ENCODE measurements at places on chromosomes 16 and 17.

DNA sequence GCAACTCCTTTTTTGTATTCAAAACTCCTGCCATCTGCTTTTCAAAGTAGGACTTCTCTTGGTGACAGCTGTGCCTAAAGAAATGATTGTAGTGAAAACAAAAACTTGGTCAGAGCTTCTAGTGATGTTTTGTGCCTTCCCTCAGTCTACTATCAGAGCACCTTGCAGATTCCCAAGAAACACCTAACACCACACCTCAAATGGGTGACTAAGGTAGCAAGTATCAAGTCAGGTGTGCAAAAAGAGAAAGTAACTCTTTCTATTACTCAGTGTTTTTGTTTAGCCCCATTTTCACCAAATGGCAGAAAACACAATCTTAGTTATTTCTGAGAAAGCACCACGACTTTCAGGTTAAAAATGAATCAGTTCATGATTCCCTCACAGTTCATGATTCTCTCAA is 2.0 kb upstream of the PMFBP1 start:
- DNase-seq, result no peak

- no peak for DNase-seq
Measured at GRCh38 chr17:45703348-45703747, 80.8 kb upstream of the CRHR1 start.

DNA sequence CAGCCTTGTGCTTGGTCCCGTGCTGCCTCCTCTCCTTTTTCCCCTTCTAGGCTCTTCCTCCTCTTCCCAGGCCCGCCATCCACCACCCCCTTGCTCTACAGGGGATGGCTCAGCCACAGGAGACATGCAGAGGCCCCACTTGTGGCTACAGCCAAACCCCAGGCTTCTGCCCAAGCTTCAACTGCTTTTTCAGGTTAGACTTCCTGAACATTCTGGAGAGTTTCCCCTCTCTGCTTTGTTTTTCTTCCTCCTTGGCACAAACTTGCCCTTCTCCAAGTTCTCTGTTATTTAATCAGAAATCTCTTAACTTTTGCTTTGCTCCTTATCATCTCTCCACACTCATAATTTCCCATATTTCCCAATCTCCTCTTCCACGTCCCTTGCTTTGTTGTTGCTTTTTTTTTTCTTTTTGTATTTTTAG is 18.3 kb upstream of the HAS3 start:
- no peak for DNase-seq

GRCh38 chr16:25034911-25035310 is 19.7 kb upstream of the ARHGAP17 start:
- no peak for DNase-seq

GRCh38 chr16:30031477-30031918 is 427 bp upstream of the TLCD3B start:
- no peak for DNase-seq

GRCh38 chr16:3042376-3042775 is 4.0 kb upstream of the MMP25 start:
- DNase-seq, result no peak

DNA sequence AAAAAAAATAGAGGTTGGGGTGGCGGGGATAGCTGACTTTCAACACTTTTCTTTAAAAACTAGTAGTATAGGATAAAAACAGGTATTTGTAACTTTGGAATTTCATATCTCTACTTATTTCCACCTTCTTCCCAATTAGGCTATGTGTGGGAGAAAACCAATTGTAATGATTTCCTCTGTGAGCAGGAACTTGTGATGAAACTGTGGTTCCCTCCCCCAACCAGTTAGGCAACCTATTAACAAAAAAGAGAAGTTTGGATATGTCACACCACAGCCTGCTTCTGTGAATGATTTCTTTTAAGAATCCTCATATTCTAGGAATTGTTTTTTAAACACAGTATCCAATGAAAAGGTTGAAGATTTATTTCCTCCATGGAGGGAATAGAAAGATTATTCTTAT is 1.9 kb downstream of the IGSF6 start:
- no peak for DNase-seq

- DNase-seq, result no peak
Measured at GRCh38 chr16:50515218-50515617, 33.0 kb upstream of the NKD1 start.

GRCh38 chr17:47203984-47204721 is 5.0 kb upstream of the MYL4 start:
- no peak for DNase-seq

DNA sequence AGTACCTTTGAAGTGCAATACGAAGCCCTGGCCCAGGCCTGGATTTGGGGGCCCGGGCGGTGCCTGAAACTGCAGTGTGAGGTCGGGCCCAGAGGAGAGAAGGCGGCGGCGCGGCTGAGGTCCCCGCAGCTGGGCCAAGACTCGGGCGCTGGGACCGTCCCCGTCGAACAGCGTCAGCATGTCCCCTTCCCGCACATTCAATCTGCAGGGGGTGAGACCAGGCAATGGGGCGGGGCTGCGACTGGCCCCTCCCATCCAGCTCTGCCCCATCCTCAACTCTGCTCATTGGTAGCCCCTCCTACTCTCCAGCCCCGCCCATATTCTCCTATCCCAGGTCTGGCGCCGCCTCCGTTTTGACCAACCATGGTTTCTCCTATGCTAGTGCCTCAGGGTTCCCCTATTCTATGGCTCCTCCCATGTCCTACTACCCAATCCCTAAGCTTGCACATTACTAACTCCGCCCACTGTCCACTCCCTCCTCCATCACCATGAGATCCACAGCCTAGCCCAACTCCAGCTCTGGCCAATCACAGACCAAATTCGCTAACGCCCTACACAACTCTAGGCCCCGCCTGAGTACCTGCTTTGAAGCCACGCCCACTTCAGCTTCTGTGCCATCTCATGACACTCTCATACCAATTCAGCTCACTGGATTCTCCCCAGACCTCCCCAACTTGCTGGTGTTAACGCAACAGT is 14.4 kb upstream of the CDIPT start:
- no peak for DNase-seq

GRCh38 chr17:79294459-79295071 is 219.9 kb downstream of the ENGASE start:
- DNase-seq, result no peak

- DNase-seq, result no peak
Measured at GRCh38 chr17:17766077-17766743, 70.6 kb downstream of the SREBF1 start.

DNA sequence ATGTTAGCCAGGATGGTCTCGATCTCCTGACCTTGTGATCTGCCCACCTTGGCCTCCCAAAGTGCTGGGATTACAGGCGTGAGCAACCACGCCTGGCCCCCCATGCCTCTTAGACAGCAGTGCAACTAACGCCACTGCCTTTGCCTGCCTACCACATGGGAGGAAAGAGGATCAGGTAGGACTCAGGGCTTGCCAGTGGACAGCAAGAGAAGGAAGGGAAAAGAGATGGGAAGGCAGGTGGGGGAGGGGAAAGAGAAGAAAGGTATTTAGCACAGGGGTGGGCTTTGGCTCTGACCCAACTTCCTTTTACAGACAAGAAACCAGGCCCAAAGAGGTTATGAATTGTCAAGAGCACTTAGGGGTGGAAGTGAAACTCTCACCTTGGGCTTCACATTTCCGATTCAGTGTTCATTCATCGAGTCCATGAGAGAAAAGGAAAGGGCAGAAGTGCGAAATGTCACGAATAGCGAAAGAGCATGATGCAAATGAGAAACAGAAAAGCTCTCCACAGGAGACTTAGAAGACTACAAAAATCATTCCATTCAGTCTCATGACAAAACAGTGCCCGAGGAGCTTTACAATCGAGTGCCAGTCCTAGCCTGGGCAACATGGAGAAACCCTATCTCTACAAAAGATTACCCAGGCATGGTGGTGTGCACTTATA is 36.4 kb downstream of the CDK5R1 start:
- no peak for DNase-seq

- DNase-seq, result no peak
Measured at GRCh38 chr17:5429191-5429887, 9.4 kb downstream of the RPAIN start.

GRCh38 chr16:56309008-56309407 is 116.3 kb downstream of the AMFR start:
- DNase-seq, result no peak

DNA sequence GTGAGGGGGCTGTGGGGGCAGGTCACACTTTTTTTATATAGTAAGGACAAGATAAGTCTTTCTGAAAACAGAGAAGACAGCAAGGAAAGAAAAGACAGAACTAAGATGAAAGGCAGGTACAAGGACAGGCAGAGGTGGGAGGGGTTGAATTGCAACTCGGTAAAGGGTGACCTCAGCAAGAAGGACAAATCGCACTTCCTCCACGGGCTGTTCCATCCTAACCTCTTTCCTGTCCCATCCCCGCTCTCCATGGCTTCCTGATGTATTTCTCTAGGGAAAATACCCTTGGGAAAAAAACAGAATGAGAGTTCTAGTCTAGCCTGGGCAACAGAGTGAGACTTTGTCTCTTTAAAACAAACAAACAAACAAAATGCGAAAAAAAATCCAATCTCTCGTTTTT is 57.3 kb downstream of the ARHGAP17 start:
- DNase-seq, result no peak

DNA sequence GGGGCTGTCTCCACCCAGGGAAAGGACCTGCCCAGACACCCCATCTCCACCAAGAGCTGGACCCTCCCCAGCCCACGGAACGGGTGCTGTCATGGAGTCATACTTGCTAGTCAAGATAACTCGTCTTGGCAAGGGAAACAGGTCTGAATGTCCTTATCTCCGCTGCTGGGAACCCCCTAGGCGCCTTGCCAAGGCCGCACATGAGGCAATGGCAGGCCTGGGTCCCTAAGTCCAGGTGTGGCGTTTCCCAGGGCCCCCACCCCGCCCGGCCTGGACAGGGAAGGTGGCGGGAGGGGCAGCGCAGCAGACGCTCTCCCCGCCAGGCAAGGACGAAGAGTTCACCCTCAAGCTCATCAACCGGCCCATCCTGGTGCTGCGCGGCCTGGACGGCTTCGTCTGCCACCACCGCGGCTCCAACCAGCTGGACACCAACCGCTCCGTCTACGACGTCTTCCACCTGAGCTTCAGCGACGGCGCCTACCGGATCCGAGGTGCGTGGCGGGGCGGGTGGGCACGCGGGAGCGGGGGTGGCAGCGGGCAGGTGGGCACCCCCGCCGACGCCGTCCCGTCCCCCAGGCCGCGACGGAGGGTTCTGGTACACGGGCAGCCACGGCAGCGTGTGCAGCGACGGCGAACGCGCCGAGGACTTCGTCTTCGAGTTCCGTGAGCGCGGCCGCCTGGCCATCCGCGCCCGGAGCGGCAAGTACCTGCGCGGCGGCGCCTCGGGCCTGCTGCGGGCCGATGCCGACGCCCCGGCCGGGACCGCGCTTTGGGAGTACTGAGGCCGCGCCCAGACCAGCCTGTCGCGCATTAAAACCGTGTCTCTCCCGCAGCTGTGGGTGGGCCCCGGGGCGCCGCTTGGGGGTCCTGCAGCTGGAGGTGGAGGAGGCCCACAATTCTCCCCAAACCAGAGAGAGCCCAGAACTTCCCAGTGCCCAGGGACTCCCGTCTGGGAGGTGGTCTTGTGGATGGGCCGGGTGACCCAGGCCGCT is 8.4 kb downstream of the FSCN2 start:
- DNase-seq, result no peak

DNA sequence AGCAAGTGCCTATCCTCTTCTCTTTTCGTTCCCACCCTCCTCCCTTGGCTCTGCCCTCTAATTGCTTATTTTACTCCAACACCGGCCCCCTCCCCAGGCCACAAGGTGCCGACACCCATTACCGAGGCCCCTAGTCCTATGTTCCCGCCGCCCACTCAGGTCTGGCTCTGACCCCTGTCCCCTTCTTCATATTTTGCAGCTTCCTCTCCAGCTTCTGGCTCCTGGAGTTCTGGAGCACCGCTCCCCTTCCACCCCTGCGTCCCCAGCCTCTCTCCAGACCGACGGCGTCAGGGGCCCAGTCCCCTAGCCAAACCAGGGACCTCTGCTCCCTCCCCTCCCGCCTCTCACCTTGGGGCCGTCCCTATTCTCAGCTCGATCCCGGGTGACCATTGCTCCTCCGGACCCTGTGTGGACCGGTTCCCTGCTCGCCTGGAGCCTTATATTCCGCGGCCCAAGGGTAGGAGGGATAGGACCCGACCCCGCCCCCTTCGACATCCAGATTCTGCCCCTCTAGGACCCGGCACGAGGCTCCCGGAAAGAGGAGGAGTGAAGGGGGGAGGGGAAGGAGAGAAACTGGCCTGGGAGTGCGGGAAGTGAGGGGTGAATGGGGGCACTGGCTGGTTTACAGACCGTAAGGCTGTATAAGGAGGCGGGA is at the start of gene HES7:
Gene HES7 (minus strand): TSS at position 412 of the 655 bp plus-strand sequence. CDS start 22 bp downstream, at position 390.
- DNase-seq, result no peak

DNA sequence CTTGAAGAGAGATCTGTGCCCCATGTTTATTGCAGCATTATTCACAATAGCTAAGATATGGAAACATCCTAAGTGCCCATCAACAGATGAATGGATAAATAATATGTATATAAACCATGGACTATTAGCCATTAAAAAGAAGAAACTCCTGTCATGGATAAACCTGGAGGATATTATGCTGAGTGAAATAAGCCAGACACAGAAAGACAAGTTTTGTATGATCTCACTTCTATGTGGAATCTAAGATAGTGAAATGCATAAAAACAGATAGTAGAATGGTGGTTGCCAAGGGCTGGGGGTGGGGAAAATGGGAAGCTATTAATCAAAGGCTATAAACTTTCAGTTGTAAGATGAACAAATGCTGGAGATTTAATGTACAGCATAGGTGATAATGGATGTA is 19.9 kb upstream of the HEATR6 start:
- DNase-seq, result no peak

All from D721Med (cell line).